SHP77 (cell line): ENCODE measurements at places on chromosomes 13 and 19.

GRCh38 chr19:41641879-41642485 is 15.1 kb upstream of the CEACAM4 start:
- DNase-seq, result peak; percentile 47

GRCh38 chr13:110571896-110572777 is 10.6 kb upstream of the RAB20 start:
- DNase-seq, result no peak

DNA sequence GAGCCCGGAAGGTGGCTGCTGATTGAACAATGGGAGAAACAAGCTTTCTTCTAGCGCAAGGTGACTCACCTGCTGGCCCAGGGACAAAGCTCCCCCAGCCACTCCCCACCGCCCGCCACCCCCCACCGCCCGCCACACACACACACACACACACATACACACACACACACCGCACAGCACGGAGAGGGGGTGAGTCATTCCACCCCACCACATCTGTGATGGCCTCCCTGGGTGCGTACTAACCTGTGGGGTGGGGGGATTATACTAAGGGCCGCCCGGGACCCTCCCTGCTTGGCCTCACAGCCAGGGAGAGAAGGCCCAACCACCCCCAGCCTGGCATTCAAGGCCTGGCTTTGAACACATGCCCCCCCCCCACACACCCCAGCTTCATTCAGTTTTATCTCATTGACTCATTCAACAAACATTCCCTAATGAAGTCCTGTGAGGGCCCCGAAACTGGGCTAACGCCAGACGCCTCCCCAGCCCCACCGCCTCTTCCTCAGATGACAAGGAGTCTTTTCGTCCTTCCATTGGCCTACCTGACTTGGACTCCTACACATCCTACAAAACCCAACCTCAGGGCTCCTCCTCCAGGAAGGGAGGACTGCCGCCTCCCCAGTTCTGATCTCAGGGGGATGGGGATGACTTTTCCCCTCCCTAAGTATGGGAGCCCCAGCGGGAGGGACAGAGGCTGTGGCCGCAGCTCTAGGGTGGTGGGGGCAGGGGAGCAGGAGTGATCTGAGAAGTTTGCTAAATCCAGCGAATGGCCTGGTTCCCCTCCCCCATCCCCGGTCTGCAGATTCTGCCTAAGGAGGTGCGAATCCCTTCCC is 5.8 kb upstream of the ONECUT3 start:
- DNase-seq, result no peak

GRCh38 chr13:20824762-20825476 is 51.2 kb upstream of the EEF1AKMT1 start:
- DNase-seq, result no peak

- DNase-seq, result no peak
Observed at GRCh38 chr19:53992211-53992610, 774 bp downstream of the CACNG6 start.

- peak; percentile 35 for DNase-seq
Observed at GRCh38 chr19:1825909-1826556, 14.0 kb upstream of the ATP8B3 start.

- no peak for DNase-seq
Observed at GRCh38 chr13:90717451-90717936, 630.0 kb upstream of the MIR17HG start.

DNA sequence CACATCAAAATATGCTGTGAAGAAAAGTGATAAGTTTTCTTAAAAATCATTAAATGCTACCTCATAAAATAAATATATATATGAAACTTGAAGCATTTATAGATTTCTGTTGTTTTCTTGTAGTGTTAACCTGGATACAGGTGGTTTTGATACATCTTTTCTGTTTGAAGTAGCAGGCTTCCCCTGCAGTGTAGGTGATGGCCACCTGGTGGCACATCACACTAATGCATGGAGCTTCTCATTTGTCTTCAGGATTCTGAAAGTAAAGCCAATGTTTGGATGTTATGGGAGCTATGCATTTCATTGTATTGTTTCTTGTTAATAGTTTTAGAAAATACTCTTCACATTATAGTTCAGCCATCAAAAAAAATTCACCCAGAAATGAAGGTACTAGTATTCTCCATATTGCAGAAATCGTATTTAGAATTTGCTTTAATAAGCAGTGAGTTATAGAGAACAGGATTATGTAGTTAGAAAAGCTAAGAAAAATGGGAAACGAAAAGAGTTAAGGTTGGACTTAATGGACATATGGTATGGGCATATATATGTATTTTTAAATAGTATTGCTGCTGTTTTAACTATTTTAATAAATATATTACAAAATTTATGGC is 18.7 kb downstream of the GPR180 start:
- peak; percentile 73 for DNase-seq

- DNase-seq, result no peak
Observed at GRCh38 chr19:1746401-1747284, 6.7 kb upstream of the ONECUT3 start.

GRCh38 chr13:29510651-29511084 is 84.8 kb downstream of the SLC7A1 start:
- no peak for DNase-seq

DNA sequence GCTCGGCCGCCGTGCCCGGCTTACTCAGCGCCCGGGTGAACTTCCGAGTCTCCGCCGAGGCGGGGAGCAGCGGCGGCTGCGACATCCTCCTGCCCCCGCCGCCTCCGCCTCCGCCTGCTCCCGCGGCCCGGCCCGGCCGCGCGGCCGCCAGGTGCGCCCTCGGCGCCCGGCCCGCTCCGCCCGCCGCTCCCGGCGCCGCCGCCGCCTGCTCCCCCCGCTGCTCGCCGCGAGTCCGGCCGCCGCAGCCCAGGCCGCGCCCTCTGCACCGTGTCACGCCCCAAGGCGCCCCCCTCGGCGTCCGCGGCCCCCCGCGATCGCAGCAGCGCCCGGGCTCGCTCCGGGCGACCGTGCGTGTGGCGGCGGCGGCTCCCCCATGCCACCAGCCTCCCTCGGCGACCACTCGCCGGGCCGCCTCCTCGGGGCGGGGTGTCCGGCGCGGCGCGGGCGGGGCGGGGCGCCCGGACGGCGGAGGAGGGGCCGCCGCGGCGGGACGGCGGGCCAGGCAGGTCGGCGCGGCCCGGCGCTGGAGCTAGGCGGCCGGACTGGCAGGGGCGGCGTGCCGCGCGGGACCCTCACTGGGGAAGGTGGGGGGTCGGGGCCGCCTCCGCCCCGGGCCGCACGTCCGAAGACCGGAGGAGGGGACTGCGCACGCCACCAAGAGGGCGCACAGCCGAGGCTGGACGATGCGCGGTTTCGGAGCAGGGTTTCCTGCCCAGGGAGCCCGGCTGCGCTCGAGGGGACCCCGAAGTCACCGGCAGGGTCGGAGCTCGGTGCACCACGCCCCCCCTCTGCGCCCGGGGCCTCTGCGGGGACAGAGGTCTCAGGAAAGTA is 108.6 kb upstream of the DOCK9 start:
- peak; percentile 73 for DNase-seq

DNA sequence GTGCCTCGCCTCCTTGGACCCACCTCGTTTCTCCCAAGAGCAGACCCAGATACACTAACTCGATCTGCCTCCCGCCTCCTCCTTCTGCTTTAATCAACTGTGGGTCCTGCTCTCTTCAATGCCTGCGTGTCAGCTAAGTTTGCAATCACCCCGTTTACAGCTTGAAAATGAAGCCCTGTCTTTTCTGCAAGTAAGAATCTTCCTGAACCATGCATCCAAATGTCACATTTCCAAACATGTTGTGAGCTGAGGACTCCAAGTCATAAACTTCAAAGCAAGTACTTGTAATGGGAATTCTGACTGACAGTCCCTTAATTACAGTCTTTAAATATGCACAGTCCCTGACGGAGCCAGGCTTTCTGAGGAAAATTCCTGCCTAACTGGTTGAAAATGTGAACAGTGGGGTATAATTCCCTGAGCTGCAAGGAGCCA is 154.9 kb upstream of the UQCRFS1 start:
- DNase-seq, result no peak

DNA sequence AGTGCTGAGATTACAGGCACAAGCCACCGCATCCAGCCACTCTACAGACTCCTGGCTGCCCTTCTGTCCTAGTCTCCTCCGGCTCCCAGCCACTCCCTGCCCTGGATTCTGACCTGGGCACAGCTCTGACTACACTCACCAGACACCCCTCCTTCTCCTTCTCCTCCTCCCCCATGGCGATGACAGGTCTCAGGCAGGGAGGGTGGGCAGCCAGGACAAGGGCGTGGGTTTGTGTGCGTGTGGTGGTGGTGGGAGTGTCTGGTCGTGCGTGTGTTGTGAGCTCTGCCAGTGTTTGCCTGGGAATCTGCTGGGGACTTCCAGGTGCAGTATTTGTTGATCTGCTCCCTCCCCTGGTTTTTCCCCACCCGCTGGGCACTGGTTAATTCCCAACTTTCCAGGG is 3.0 kb upstream of the NCCRP1 start:
- no peak for DNase-seq

- no peak for DNase-seq
Observed at GRCh38 chr13:32211813-32212212, 103.3 kb downstream of the ZAR1L start.

DNA sequence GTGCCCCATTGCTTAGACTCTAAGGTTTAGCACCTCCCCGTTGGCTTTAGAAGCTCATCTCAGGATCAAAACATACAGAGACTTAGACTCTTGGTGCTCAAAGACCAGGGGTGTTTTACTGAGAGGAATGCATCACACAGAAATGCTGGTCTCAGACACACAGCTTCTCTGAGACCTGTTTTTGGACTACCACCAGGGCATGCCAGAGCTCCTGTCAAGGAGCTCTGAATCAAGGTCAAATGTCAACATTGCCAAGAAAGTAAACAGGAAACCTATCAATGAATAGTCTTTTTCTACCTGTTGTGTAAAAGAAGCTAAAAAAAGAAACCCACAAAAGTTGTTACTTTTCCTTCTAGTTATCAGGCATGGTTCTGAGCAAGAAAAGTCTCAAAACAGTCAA is 149.2 kb downstream of the COL4A1 start:
- no peak for DNase-seq

GRCh38 chr13:24252136-24252535 is 57.2 kb upstream of the C1QTNF9 start:
- no peak for DNase-seq

DNA sequence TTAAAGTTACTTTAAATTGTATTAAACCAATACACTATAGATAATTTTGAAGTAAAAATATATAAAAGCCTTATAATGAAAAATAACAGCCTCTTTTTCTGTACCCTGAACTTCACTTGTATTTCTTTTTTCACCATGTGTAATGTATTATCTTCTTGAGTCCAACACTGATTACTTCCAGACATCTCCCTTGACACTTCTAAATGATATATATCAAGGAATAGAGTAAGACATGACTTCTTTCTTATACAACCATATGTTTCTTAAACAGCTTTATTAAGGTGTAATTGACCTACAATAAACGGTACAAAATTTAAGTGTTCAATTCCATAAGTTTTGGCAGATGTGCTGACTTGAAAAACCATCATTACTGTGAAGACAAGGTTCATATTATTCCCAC is 531.9 kb downstream of the OLFM4 start:
- DNase-seq, result no peak

DNA sequence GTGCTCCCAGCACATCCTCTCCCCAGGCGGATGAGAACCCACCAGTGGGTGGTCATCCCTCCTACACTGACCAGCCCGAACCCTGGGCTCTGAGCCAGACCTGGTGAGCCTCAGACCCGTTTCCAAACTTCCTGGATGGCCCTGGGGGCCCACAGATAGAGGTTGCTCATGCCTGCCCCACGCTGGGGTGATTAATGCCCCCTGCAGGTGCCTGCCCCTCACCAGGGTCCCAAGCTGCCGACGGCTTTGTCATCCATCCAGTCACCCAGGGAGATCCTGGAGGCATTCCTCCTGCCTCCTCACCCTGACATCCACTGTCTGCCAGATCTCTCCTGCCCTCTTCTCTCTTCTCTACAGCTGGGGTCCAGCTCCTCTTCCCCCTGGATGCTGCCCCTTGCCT is 28.4 kb upstream of the PLA2G4C start:
- no peak for DNase-seq

DNA sequence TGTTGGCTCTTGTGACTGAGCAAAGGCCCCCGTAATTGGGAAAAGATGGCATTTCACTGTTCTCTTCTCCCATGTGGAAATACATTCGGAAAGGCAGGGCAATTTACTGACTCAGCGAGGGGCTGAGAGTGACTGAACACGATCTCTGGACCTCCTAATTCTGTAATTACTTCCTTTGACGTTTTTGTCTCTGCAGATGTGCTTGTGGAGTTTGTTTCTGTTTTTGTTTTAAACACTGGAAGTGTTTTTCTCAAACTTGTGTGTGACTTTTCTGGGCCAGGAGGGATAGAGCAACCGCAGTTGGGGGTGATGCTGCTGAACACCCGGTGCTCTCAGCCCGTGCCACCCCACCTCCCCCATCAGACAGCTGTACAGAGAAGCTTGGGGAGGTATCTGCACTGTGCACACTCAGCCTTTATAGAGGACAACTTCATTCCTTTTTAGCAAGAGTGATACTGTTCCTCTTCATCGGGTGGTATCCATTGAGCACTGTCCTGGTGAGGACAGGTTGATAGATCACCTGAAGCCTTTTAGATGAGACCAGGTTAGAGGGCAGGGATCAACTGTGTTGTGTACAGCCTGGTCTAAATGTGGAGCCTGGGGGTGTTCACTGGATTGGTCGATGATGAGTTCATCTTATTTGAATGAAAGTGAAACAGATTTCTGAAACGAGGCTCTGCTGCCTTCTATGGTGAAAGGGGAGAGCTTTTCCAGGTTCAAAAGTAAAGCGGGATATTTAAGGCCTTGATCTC is 117.4 kb downstream of the ESD start:
- no peak for DNase-seq

GRCh38 chr13:106633321-106633720 is 65.4 kb upstream of the ARGLU1 start:
- no peak for DNase-seq

- no peak for DNase-seq
Observed at GRCh38 chr19:32558607-32559228, 22.3 kb upstream of the PDCD5 start.

- peak; percentile 84 for DNase-seq
Observed at GRCh38 chr19:34772697-34773554, at the start of gene ZNF599. Gene ZNF599, minus strand, starts transcription at chr19:34773215. Its CDS starts 374 bp downstream, at chr19:34772841.

GRCh38 chr13:101875091-101875490 is 422.6 kb downstream of the ITGBL1 start:
- peak; percentile 16 for DNase-seq

DNA sequence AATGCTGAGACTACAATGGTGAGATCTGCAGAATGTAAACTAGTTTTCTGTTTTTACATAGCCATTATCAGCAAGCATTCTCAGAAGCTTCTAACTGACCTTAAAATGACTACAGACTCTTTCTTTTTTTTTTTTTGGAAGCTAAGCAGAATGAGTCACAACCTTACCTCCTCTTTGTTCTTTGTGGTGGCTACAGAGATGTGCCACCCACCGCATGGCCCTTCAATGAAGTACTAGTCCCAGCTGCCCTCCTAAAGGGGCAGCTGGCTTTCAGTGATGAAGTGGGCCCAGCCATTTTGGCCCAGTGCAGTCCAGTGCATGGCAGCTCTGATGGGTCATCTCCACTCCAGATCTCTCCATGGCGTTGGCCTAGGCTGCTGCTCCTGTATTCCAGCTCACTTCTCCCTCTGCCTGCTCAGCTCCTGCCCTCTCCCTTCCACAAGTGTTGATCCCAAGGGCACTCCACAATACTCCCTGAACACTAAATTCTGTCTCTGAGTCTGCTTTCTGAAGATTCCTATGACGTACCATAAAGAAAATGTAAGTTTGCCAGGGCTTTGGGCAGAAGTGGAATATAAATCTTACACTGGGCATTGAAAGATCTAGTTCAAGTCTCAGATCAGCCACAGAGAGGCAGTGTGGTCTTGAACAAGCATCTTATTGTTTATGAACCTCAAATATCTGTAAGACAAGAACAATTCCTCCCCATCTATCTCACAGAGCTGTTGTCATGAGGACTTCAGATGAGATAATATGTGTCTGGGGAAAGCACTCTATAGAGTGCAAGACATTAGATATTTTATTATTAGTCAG is 85.6 kb downstream of the RXFP2 start:
- no peak for DNase-seq
